Prostate gland (tissue), 2 donors: ENCODE measurements at places on chromosomes 3 and 15. TPM values are rescaled to one million over a fixed set of nuclear protein-coding genes. Genes with fewer than 3 reads are reported as not detected.

- no peak for DNase-seq
These were observed 9.0 kb upstream of the IGDCC4 start for GRCh38 chr15:65431731-65432130.

DNA sequence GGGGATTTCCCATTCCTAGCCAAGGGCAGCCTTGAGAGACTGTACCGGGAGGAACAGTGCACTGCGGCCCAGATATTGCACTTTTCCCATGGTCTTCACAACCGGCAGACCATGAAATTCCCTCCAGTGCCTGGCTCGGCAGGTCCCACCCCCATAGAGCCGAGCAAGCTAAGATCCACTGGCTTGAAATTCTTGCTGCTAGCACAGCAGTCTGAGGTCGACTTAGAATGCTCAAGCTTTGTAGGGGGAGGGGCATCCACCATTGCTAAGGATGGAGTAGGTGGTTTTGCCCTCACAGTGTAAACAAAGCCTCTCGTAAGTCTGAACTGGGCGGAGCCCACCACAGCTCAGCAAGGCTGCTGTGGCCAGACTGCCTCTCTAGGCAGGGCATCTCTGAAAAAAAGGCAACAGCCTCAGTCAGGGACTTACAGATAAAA is 156.3 kb downstream of the FRMD5 start:
- DNase-seq: no peak

DNA sequence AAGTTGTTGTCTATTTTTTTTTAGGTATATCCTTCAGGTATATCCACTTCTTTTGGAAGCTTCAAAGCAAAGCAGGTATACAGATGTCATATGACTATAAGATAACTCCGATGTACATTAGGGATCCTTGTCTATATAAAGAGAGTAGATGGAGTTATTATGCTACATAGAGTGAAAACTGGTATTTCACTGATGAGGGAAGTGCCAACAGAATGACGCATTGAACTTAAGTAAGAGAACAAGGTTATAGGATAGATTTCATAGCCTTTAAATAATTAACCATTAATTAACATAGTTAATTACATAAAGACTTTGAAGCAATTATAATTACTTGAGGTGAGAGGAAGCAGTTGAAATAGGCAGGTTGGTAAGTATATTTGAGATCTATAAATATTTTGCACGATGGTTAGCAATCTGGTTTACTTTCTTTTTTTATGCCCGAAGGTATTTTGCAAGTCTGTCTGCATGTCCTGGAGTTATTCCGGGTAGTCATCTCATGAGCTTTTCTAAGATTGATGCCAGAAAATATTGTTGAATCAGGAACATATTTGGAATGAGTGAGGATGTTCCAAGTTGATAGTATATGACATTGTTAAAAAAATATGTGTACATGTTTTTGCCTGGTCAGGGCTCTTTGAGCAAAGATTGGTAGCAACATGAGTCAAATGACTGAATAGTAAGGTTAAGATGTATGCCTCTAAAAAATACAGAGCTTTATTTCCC is 299.5 kb upstream of the KCNMB2 start:
- DNase-seq: no peak

DNA sequence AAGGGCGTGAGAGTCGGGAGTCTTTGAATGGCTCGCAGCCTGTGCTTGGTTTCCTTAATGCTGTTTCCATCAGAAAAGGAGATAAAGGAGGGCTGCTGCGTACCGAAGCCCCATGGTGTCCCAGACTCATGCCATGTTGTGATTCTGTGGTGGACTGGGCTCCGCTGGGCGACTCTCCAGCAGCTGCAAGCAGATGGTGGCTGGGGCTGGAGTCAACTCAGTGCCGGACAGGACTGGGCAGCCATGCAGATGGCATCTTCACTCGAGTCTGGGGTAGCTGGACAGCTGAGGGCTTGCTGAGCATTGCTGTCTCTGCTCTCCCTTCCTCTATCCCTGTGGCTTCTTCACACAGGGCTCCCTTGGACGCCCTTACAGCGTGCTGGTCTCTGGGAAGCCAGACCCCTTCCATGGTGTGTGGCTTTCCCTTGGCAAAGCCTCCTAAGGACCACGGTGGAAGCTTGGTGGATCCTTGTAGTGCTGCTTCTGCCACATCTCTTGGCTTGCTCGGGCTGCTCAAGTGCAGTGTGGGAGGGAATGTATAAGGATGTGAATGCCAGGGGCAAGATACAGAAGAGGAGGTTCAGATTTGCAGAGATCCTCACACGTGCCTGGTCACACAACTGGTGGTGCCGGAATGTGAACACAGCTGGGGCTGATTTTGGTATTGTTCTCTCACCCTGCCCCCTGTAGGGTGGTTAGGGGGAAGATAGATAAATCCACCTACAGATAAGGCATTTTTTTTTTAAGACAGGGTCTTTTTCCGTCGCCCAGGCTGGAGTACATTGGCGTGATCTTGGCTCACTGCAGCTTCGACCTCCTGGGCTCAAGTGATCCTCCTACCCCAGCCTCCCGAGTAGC is 9.0 kb downstream of the NIPA1 start:
- DNase-seq: no peak

- no peak for DNase-seq
These were observed 19.1 kb downstream of the DNAJB8 start for GRCh38 chr3:128447561-128448013.

GRCh38 chr15:45394681-45395080 is 16.3 kb upstream of the GATM start:
- no peak for DNase-seq

GRCh38 chr3:46386205-46386604 is 15.5 kb downstream of the CCR5 start:
- DNase-seq: peak; percentile 42

DNA sequence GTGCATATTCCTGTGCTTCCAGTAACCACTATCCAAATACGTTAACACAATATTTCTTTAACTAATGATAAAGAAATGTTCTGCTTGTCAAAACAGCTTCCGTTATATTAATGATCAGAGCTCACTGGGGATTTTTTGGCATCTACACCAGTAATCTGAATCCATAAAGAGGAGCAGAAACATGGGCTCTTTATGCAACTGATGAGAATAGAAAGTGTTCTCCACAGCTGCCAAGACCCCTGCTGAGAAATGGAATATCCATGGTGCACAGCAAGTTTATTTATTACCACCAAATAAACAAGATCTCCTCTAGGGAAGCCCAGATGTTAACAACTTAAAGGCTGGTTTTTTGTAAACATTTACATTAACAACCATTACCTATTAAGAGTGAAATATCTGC is 54.5 kb downstream of the ALDH1A2 start:
- DNase-seq: no peak

- no peak for DNase-seq
These were observed 45.5 kb downstream of the PAQR5 start for GRCh38 chr15:69344238-69344637.

DNA sequence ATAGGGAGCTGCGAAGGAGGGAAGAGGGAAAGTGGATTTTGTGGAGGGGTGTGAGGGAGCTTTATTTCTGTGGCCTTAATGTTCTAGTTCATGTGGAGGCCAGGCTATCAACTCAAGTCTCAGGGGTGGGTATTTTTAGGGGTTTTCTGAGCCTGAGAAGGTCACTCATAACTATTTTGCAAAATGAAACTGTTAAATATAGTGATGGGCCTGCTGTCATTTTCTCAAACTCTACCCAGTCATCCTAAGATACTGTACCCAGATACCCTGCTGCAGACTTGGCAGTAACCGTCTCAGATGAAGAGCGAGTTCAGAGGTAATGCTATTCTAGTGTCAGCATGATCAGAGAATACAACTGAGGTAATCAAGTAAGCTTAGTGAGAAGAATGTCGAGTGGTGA is 545.0 kb upstream of the TBL1XR1 start:
- no peak for DNase-seq

DNA sequence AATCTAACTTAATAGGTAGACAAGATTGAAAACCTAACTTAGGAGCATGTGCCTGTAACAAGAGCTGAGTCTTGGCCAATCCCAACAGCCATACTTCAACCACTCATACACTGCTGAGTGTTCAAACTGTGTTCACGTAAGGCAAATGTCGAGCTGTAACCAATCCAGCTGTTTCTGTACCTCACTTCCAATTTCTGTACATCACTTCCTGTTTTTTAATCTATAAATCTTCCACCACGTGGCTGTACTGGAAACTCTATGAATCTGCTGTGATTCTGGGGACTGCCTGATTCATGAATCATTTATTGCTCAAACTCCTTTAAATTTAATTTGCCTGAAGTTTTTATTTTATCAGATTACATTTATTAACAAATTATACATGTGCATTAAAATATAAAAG is 44.6 kb upstream of the NEDD4 start:
- DNase-seq: no peak

- no peak for DNase-seq
These were observed 56.9 kb downstream of the MEGF11 start for GRCh38 chr15:66196602-66197001.

DNA sequence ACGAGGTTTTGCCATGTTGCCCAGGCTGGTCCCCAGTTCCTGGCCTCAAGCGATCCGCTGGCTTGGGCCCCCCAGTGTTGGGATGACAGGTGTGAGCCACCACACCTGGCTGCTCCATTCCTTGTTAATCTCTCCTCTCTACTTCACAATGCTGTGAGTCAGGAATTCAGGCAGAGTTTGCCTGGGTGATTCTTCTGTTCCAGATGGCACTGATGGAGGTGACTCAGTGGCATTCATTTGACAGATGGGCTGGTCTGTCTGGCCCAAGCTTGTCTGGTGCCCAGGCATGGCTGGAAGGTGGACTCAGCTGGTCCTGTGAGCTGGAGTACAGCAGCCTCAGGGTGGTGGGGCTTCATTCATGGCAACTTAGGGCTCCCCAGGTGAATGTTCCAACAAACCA is 43.2 kb downstream of the SLC6A20 start:
- no peak for DNase-seq

DNA sequence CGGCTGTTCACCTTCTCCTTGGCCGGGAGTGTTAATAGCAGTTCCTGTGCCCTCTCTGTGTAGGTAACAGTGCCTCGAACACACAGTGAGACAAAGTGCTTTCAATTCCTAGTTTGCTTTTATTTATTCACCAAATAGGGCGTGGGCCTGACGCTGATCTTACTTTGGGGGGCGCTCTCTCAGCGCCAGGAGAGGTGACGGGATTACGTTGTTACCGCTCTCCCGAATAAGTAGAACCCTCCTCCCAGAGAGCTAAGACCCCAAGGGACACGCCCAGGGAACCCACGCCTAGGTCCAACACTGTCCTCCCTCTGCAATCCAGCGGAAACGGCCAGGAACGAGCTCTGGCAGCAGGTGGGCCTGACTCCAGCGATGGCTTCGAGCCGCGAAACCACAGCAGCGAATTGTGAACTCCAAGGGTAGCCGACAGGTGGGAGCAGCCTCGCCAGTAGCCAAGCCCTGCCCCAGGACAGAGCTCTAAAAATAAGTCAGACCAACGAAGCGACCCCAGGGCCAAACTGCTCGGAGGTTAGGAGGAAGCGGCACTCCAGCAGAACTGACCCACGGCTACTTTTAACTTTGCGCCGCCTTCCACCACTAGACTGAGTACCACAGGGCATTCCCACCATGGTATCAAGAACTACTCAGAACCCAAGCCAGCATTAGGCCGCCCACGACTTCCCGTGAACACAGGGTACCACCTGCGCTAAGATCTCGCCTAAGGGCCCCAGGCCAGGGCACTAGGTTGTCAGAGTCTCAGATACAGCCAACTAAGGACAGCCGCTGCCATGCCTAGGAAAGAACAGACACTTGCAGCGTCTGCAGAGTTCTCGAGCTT is 1.6 kb upstream of the SIN3A start:
- DNase-seq: peak; percentile 27

DNA sequence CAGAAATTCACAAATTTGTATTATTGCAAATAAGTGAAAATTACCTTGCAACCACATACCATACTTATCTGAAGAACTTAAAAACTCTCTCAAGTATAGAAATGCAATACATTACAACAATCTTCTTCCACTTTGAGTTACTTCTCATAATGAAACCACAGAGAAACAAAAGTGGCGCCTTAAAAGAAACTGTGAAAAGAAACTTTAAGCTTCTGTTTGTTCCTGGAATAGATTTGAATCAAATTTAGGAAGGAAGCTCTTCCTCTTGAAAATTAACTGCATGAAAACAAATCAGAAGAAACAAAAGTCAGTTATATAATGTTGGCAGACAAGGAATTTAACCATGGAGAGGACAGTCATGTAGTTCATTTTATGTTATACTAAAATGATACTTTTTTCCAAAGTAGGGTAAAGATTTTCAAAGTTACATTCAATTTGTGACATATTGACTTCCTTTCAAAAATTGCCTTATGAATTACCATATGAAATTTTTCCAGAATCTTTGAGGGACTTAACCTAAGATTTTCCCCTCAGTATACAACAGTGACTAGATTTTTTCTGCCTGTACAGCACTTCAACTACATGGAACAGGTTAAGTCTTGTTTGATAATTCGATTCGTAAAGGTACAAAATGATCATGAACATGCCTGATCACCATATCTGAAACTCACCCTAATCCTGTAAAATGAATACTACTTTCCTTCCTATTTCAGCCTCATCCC is 57.6 kb upstream of the TNFSF10 start:
- no peak for DNase-seq

- no peak for DNase-seq
These were observed 321.6 kb upstream of the DNAJC19 start for GRCh38 chr3:181311186-181311585.

- no peak for DNase-seq
These were observed 571.9 kb downstream of the RBMS3 start for GRCh38 chr3:29852767-29853166.

DNA sequence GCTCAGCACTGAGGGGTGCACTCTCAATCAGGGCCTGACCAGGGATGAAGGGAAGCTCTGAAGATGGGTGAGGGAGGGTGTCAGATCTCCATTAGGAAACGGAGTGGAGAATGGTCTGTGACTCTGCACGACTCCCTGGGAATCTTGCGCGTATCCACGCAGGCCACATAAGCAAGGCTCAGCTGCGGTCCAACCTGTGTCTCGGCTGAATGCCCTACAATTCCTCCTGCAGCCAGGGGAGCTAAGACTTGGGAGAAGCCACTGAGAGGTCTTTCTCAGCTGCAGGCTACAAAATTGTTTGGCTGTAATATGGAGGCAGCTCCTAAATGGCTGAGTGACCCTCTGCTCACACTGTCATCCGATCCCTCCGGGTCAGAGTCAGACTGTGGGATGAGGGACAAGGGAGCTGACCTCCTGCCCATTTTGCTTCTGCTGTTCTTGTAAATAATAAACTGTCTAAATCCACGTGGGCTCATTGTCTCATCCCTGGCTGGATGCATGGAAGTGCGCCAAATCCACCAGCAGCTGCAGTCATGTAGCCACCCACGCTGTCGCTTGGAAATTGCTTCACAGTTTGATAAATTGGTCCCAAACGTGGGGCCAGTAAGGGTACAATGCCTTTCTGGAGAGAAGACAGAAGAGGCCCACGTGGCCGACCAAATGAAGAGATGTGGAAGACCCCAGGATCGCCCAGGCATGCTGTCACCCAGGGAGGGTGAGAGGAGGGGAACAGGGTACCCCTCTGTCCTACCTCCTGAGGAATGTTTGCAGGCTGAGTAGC is 30.5 kb downstream of the ALS2CL start:
- DNase-seq: no peak

Gene TMC3
- total RNA-seq: 0.23 TPM

Gene SLCO2A1
- total RNA-seq: 46.7 TPM

Gene MCTP2
- total RNA-seq: 25.4 TPM

Gene CSPG5
- total RNA-seq: 0.14 TPM

Gene AHSG
- not detected for total RNA-seq

Gene WDR93
- total RNA-seq: 3.0 TPM
